ENCODE measurements at places on chromosomes 1 and 21. TPM values are rescaled to one million over a fixed set of nuclear protein-coding genes. Genes with fewer than 3 reads are reported as not detected.

GRCh38 chr21:28150778-28151177, 841.9 kb downstream of the LTN1 start:
- DNase-seq = no peak

- DNase-seq = no peak
These were observed 13.2 kb downstream of the GBP5 start for GRCh38 chr1:89259283-89259971.

- DNase-seq = no peak
These were observed 136.6 kb downstream of the PLXNA2 start for GRCh38 chr1:208107425-208108212.

DNA sequence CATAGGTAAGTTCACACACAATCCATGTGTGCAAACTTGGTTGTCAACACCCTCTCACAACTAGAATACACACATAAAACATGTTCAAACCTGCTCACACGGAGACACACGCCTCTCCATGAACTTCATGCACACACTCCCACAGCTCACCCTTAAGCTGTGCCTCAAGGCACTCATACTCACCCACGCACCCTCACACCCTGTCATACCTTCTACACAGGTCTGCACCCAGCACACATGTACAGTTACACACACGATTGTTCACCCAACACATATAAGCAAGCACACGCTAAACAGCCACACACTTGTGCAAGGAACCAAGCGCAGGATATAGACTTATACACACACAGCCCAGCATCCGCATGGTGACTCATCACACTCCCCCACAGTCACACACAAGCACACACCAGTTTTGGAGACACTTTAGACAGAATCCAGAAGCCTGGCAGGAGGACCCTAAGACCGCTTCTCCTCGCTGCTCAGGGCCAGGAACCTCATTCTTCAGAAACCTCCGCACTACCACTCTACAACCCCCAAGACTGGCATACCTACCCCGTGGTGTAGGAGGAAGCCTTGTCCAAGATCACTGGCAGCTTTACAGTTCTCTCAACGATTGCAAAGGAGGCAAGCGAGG, 58.7 kb upstream of the ZC3H12A start:
- DNase-seq = no peak

- DNase-seq = no peak
These were observed 2.4 kb upstream of the SH3D21 start for GRCh38 chr1:36303650-36304360.

Gene CYP2J2
- total RNA-seq = 3.9 TPM

All from lung (tissue), 17 donors.